NCI-H1092 (cell line): ENCODE measurements at places on chromosomes 7 and 10.

DNA sequence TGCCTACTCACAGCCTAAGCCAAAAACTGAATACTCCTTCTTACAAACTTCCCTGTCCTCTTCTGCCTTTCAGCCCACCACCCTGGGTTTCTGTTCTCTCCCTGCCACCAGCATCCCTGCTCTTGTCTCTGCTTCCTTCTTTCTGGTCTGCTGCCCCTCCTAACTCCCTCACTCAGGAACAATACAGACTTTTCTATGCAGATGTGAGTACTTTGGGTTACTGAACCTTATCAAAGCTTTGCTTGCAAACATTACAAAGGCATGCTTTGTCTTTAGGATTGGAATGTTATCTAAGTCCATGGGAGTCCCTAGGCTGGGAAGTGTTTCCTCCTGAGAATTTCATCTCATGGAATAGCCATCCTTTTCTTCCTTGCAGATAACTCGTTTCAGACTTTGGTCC, 28.9 kb downstream of the CNNM1 start:
- no peak for DNase-seq

DNA sequence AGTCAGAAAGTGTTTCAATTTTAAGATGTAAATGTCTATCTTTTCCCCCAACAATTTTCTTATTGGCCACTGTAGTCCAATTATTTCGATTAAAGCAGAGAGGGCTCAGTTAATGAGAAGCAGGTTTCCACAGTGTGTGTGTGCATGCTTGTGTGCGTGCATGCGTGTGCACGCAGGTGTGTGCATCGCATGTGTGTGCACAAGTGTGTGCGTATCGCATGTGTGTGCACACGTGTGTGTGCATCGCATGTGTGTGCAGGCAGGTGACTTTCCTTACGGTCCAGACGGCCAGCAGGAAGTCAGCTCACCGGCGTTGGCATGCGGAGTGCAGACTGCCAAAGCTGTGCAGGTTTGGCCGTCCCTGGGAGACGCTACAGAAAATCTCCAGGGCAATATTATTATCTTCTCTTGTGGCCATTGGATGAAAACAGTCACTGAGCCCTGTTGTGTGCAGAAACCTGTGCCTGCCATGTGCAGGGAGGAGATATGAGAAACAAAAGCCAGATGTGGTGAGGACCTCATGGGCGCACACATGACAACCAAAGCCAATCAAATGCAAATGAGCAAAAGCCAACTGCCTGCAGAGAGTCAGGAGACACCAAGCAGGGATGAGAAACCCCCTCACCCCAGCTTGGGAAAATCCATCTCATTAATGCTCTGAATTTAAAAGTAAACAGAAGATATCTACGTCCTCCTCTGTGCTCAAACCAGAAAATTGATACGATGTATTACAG, 70.4 kb downstream of the C10orf90 start:
- DNase-seq = no peak

- no peak for DNase-seq
These were observed 4.8 kb upstream of the AUTS2 start for GRCh38 chr7:69593511-69593910.

- DNase-seq = no peak
These were observed 17.6 kb downstream of the NUP205 start for GRCh38 chr7:135575296-135575695.

DNA sequence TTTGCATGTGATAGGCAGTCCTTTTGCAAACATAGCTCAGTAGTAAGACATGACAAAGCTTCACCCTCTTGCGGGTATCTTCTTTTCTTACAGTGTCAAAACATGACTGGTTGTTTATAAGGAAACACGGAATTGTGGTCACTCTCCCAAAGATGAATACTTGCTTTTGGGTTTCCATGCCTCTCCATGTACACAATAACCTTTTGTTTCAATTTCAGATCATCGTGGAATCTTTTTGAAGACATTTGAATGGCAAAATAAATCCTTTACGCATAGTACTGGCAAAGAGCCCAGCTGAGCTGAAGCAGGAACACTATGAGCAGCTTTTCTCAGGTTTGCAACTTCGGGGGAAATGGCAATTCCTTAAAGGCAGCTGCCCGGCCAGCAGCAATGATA, 156.8 kb upstream of the FRMD4A start:
- DNase-seq = no peak

DNA sequence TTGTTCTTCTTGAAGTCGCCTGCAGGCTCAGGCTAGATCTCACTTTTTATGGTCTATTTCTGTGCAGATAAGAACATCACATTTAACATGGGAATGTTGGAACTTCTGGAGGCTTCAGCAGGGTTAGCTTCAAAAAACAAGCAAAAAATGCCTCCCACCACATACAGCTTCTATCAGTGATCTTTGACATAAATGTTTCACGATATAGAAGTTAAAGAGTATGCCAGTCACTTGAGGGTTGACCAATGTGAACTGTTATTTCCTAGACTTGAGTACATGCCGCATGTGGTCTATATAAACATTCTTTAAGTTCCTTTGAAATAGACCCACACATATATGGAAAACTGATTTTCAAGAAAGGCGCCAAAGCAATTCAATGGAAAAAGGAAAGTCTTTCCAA, 219.2 kb upstream of the KLF14 start:
- no peak for DNase-seq

DNA sequence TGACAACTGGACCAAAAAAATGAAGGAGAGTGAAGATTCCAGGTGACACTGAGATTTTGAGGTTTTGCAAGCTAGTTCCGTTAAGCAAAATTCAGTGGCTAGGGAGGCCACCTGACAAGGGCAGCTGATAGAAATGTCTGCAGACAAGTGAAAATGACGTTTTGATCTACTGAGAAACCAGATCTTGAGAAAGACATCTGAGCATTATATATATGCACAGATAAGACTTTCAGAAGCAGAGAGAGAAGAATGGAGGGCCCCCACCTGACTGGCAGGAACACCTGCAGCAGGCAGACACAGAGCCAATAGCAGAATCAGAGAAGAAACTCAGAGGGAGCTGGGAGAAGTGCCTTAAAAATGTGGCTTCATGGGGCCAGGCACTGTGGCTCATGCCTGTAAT, 76.1 kb upstream of the LRGUK start:
- no peak for DNase-seq

DNA sequence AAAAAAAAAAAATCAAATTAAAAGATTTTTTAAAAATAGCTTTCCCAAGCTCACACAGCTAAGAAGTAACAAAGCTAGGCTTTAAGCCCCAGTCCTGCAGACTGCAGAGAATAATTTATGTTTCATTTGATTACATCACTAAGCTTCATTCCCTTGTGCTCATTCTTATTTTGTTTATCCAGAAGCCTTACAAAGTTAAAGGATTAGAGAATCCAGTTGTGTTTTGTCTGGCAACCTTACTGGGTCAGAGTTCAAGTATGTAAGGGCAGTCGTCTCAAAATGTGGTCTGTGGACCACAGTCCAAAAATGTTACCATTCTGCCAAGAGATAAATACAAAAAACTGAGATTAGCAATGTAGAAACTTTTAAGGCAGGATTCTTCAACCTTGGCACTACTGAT, 32.1 kb upstream of the EZH2 start:
- no peak for DNase-seq

DNA sequence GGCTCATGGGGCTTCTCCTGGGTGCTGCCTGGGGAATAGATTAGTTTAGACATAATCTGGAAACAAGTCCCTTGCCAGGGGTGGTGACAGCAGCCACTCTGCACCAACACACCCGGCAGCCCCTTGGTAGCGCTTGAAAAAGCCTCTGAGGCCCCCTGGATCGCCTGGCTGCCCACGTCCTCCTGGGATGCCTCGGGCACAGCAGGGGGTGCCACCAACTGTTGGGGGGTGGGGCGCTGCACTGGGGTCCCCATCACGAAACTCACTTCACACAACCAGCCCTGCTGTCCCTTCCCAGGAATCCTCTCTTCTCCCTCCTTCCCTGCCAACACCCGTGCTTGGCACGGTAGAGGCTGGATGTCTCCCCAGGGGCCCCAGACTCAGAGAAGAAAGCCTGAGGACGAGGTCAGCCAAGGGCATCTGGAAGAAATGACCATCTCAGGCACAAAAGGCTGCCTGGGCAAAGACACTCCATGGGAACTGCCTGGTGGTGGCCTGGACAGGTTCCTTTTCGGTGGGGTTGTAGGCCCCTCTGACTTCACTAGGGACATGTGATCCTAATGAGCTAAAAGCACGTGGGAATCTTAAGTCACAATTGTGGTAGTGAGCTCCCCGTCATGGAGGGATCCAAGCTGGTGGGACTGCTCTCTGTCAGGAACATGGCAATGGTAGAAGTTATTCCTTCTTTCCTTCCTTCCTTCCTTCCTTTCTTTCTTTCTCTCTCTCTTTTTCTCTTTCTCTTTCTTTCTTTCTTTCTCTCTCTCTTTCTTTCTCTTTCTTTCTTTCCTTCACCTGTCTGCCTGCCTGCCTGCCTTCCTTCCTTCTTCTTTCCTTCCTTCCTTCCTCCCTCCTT, 11.3 kb downstream of the TMEM270 start:
- no peak for DNase-seq

- no peak for DNase-seq
These were observed 4.0 kb upstream of the MRPS24 start for GRCh38 chr7:43873300-43873699.

DNA sequence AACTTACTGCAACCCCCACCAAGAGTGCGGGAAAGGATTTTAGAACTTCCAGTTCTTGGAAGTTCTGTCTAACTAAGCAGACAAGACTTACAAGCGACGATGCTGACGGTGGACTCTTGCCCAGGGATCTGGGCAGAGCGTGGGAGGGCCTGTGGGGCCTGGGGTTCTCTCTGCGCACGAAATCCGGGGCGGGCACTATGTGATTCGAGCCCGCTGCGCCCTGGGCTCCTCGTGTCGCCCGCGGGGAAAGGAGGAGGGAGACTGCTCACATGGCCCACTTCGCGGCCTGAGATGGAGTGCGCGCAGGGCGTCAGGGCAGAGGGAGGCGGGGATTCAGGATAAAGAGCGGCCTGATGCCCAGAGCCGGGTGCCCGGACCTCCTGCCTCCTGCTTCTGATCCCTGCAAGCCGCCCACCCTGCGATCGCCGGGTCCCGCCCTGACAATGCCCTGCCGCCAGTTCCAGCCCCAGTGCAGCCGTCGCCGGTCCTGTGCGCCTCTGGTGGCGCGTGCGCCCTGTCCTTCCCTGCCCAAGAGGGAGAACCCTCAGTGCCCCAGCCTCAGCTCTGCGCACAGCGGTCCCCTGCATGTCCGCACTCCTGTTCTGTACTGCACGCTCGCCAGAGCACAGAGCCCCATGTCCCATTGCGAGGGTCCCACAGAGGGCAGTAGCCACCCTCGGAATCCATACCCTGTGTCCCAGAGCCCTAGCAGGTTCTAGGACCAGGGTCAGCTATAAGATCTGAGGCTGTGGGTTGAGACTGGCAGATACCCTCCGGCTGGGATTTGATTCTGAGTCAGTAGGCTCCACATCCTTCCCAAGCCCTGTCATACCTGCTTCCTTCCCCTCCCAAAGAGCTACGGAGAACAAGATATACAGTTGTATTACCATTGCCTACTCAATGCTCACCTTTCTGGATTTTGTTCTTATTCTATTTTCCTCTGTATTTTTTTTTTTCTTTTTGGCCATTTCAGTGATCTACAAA, 99.4 kb upstream of the TMEM106B start:
- peak; percentile 71 for DNase-seq
